ENCODE measurements at places on chromosomes 13 and 19.

GRCh38 chr13:62280590-62280989 is 864.9 kb upstream of the PCDH20 start:
- no peak for DNase-seq

- no peak for DNase-seq
Observed at GRCh38 chr13:38685974-38686576, 802 bp upstream of the FREM2 start.

GRCh38 chr13:90201202-90201601 is 1146.3 kb upstream of the MIR17HG start:
- no peak for DNase-seq

- no peak for DNase-seq
Observed at GRCh38 chr13:104854698-104855097, 1680.8 kb downstream of the EFNB2 start.

DNA sequence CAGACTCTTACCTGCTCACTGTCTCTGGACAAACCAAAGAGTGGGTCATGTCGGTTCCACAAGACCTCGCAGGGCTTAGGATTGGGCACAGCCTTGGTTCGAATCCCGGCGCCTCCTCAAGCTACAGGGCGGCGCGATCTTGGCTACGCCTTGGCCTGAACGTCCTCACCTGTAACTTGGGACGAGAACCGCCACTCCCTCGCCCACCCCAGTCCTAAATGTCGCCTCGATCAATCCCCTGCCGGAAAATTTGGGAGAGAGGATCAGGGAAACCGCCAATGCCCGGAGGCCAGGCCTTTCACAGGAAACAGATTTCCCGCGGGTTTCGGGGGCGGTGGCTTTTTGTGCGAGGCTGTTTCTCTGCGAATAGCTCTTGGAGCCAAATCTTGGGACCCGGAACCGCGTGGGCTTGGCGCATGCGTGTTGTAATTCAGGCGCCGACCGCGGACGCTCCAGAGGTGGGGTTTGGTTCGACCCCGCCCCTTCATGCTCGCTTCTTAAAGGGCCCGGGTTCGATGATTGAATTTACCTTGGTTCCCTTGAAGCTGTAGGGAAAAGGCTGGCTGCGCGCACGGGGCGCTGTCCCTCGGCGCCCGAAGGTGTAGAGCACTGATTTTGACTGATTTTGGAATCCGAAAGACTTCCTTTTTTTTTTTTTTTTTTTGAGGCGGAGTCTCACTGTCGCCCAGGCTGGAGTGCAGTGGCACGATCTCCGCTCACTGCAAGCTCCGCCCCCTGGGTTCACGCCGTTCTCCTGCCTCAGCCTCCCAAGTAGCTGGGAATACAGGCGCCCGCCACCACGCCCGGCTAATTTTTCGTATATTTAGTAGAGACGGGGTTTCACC is at the start of gene NR2C2AP:
Gene NR2C2AP (minus strand): TSS at position 403 of the 845 bp plus-strand sequence. CDS start 354 bp downstream, at position 49.
- peak; percentile 97 for DNase-seq

- no peak for DNase-seq
Observed at GRCh38 chr13:40351537-40352379, 314.7 kb downstream of the FOXO1 start.

- DNase-seq = no peak
Observed at GRCh38 chr13:80082396-80083080, 258.4 kb downstream of the SPRY2 start.

DNA sequence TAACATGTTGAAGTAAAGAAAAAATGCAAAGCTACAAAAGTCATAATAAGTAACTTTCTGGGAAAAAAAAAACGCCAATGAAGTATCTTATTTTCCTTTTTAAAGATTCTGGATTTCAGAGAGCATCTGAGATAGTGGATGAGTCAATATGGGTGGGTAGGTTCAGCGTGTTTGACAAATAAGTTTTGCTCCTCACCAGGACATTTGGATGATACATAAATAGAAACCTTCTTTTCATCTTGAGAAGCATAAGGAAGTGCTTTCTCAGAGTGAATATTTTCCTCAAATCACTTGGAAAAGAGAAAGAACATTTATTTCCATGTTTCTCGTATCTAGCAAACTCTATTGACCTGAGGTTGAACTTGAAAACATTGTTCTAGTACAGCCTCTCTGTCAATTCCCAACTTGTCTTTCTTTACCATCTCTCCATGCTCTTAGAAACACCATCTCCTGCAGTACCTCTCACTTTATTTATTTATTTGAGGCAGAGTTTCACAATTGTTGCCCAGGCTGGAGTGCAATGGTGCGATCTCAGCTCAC is 463.2 kb downstream of the KLF5 start:
- DNase-seq = no peak

- no peak for DNase-seq
Observed at GRCh38 chr19:9166846-9167245, 11.9 kb upstream of the OR7D2 start.

GRCh38 chr13:41075034-41075433 is 13.7 kb downstream of the WBP4 start:
- no peak for DNase-seq

- no peak for DNase-seq
Observed at GRCh38 chr13:69319656-69320055, 788.0 kb upstream of the ATXN8OS start.
